ENCODE measurements at places on chromosomes 2 and 18. TPM values are rescaled to one million over a fixed set of nuclear protein-coding genes. Genes with fewer than 3 reads are reported as not detected.

GRCh38 chr2:131125195-131125757 is 20.1 kb downstream of the PLEKHB2 start:
- DNase-seq = no peak

The PRPF40A gene
- total RNA-seq = 111 TPM

The ANO7 gene
- 0.24 TPM for total RNA-seq

- DNase-seq = no peak
Measured at GRCh38 chr2:178484245-178485041, 4.2 kb downstream of the PLEKHA3 start.
